ENCODE measurements at places on chromosomes 11 and 22. TPM values are rescaled to one million over a fixed set of nuclear protein-coding genes. Genes with fewer than 3 reads are reported as not detected.

- peak; percentile 90 for DNase-seq
Observed at GRCh38 chr11:8018484-8019313, 31.6 kb downstream of the EIF3F start.

DNA sequence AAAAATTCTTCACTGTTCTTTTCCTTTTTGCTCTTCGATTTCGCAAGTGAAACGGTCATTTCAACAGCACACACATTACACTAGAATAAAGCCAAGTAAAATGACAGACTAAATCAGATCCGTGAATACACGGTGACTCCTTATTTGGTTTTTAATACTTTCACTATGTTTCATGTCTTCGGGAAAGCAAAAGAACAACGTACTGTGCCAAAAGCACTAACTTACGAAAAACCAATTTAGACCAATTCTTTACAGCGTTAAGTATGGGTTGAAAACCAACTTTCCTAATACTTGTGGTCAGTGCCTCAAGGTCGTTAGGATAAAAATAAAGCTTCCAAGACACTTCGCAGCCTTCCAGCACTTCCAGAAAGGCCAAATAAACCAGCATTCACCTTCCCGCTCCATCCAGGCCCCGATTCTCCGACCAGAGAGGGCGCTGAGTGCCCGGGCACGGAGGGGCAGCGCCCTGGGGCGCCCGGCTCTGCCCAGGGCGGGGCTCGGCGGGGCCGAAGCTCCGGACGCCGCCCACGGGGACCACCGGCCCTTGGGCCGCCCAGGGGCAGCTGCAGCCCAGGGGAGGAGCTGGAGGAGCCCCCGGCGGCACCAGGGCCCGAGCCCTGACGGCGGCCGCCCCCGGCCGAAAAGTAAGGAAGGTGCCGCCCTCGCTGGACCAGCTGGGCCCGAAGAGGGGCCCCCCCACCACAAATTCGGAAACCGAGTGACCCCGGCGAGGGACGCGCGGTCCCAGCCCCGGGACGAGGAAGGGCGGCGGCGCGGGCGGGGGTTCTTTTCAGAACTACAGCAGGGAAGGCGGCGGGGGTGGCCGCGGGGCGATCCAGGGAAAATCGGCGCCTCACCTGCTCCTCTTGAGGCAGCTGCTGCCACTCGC is 499 bp downstream of the ATL3 start:
- DNase-seq, result peak; percentile 84

- DNase-seq, result peak; percentile 54
Observed at GRCh38 chr22:36110306-36110881, 50.2 kb downstream of the APOL3 start.

DNA sequence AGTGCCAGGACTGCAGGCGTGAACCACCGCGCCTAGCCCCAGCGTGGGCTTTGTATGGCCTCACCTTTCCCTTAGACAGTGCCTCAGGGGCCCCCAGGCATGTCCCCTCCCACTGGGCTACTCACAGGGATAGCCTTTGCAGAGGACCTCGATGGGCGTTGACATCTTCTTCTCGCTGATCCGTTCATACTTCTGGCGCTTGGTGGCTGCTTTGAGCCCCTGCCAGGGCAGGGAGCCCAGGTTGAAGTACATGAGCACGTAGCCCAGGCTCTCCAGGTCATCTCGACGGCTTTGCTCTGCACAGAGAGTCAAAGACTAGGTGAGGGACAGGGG is 17.5 kb downstream of the CSNK1E start:
- DNase-seq, result no peak

MDK gene
- 639 TPM for total RNA-seq

OR5AP2 gene
- total RNA-seq, result not detected

EFCAB6 gene
- total RNA-seq, result 2.0 TPM
